ENCODE measurements at places on chromosomes 1 and 21.

DNA sequence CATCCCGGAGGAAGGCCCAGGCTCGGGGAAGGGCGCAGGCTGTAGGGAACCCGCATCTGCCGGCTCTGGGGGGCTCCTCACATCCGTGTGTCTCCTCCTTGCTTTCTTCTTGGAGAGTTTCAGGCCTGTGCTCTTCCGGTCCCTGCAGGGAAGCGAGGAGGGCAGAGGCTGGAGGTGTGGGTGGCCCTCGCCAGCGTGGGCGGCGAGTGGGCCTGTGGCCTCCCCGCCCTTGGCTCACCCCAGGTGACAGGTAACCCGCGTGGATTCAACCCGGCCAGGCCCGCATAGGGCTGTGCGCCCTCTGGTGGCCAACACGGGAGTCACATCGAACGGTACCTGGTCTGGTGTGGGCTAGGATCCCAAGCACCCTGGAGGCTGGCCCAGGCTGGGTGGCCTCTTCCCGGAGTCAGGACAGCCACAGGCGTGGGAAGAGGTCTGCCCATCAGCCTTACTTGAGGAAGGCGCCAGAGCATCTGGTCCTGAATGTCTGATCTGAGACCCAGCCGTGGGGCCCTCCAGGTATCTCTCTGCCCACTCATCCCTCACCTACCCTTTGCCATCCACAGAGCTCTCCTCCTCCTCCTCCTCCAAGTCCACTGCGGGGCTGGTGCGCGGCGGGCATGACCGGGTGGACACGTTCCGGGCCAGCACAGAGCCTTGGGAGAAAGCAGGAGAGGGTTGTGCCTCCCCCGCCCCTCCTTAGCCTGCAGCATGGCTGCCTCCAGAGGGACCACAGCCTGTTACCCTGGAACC is 9.6 kb upstream of the TNFRSF25 start:
- DNase-seq, result no peak

GRCh38 chr1:205774198-205775014 is 876 bp downstream of the RAB29 start:
- no peak for DNase-seq

- DNase-seq, result no peak
Observed at GRCh38 chr1:70143048-70143659, 62.2 kb downstream of the LRRC40 start.

- no peak for DNase-seq
Observed at GRCh38 chr1:152759453-152760173, 1.8 kb downstream of the KPRP start.

DNA sequence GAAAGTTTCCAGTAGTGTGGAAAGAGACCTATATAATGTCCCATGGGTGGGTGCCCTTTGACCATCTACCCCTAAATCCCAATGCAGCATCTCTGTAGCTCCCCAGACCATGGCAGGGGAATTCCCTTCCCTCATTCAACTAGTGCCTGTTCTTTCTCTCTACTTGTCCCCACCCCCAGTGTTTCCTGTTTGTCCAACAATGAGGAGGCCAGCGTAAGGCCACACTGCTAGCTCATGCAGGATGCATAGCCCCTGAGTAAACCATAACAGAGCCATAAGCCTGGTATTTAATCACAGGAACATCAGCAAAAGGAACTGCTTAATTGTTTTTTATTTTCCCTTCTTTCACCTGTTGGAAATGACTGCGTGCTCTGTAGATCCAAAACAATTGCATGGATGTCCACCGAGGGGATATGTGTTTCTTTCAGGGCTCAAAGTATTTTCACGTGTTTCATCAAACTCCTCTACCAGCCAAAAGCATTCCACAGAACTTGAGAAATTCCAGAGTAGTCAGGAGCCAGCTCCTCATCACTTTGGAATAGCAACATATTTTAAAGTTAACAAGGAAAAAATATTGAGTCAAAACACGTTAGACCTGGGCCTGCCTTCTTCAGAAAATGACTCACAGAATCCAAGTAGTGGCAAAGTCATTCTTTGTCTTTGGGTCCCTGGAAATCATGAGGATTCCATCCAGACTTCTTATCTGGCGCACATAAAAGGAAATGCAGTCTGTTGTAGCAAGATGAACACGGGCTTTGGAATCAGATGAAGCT is 162.5 kb upstream of the SGIP1 start:
- no peak for DNase-seq

DNA sequence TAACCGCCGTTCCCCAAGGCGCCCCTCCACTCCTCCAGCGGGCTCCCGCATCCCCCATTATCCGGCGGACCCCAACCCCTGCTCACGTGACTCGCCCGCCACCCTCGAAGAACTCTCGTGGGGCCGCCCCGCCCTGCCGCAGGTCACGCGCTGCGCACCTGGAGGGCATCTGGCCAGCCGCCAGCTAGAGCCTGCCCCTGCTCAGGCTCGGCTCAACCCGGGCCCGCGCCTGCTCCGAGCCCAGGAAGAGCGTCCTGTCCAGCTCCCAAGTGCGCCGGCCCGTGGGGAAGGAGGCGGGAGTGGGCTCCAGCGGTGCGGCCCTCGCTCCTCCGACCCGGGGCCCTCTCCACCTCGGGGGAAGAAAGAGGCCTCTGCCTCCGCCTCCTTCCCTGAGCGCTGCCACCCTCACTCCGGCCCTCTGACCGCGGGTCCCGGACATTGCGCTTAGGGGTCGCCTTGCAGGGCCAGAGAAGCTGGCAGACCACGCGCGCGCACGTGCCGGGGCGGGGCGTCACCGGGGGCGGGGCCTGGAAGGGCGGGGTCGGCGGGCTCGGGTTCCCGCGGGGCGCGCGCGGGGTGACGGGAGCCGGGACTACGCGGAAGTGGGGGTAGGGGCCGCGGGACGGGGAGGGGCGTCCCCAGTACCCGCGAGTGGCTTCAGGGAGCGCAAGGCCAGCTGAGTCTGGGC is 28.4 kb downstream of the HMGN2 start:
- DNase-seq, result peak; percentile 91

- peak; percentile 54 for DNase-seq
Observed at GRCh38 chr1:202164271-202165037, 4.1 kb upstream of the PTPN7 start.

DNA sequence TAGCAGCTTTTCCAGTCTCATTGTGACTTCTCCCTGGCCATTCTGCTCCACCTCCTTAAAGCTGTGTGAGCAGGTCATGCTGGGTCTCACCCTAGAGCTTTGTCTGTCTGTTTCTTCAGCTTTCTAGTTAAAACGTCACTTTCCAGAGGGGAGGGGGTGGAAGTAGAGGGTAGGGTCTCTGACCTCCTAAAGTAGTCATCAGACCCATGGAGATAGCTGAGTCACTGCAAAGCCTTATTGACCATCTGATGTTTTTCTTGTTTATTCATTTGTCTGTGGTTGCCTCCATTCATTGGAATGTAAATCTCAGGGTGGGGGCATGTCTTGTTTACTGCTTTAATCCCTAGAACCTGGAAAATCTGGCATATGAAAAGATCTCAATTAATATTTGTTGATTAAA is 52.7 kb downstream of the ELF3 start:
- no peak for DNase-seq

DNA sequence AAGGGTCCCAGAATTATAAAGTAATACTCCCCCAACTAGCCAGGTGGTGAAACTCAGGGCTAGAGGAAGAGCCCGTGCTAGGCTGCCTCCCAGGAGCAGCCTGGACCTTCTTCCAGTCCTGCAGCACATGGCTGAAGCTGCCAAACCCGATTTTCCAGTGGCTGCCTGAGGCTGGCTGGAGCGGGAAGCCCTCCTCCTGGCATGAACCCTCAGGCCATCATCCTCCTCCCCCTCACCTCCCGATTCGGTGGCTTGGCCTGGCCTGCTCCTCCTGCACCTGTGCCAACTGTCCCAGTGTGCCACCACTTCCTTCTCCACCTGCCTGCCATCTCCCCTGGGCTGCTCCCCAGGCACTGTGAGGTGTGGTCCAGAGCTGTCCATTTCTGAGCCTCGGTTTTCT is 3.0 kb upstream of the TSPAN1 start:
- no peak for DNase-seq

DNA sequence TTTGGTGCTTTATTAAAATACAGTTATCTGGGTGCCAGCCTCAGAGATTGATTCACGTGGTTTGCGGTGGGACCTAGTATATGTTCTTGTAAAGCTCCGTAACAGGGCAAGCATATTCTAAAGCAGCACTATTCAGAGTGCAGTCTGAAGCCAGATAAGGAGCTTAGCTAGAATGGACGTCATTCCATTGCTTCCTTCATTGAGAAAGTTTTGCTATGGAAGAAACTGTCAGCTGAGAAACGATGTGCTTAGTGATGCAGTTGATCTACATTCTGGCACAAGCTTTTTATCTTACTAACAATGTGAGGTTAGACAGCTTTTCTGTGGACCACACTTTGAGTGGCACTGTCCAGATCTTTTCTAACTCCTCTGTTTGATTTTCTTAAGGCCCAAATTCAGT is 26.2 kb downstream of the SLC44A3 start:
- DNase-seq, result no peak

- no peak for DNase-seq
Observed at GRCh38 chr1:217354895-217355294, 276.0 kb downstream of the GPATCH2 start.

- DNase-seq, result peak; percentile 24
Observed at GRCh38 chr1:54287176-54287650, 87.2 kb downstream of the MRPL37 start.

DNA sequence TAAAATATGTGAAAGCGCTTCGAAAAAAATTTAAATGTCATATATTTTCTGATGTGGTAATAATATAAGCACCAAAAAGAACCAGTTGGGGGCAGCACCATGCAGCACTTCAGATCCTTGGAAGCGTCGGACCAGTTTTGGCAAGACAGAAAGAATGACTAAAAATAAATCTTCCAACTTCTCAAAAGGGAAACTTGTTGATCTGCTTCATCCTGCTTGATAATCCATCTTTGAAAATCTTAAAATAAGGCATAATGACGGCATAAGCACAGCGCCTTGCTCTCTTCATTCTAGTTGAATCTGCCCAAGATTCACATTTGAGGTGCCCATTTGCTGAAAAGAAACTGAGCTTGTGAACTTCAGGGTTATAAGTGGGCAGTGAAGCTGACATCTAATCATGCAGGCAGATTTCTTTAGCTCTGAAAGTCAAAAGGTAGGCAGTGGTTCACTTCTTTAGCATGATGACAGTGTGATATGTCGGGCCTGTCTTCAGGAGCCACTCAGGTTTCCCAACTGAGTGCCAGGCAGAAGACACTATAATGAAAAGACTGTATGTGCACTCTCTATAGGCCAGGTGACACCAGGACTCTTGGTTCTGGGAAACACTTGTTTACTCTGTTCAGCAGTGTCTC is 19.8 kb upstream of the MUTYH start:
- DNase-seq, result no peak

GRCh38 chr1:7752512-7753417 is 18.3 kb upstream of the VAMP3 start:
- no peak for DNase-seq

DNA sequence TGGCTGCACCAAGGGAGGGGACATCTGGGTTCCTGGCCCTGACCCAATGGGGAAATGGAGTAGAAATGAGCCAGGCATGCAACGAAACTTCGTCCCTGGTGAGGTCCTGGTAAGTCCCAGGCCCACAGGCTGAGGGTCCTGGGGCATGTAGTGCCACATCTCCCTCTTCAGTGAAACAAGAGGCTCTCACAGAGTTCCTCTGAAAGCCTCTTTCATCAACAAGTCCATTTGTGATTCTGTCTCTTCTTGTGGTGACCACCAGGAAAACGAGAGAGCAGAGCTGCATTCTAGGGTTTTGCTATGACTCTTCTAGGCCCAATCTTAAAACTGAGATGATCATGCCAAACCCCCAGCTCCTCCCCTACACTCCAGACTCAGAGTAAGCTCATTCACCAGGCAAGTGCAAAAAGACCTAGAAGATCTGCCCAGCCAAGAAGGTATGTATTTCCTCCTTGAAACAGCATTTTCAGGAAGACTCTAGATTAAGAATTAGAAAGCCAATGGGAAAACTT is 24.3 kb upstream of the RNF220 start:
- no peak for DNase-seq

DNA sequence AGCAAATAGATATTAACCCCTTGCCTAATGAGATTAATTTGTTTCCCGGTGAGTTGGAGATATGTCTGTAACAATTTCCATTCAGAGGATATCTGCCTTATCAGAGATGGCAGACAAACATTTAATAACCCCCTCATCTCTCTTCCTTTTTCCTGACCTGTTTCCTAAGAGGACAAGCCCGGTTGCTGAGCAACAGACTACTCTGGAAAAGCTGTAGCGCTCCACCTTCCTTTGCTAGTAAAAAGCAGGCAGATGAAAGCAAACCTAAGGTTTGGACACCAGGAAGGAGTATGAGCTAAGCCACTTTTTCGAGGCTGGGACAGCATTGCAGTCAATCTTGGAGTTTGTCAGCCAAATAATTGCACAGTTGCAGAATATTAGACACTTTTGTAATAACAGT is 82.4 kb downstream of the RGS21 start:
- no peak for DNase-seq

GRCh38 chr21:37587203-37587602 is 220.6 kb downstream of the DYRK1A start:
- DNase-seq, result no peak

- DNase-seq, result no peak
Observed at GRCh38 chr21:25539606-25540005, 67.7 kb downstream of the MRPL39 start.

GRCh38 chr1:31502926-31503511 is 73.3 kb upstream of the TINAGL1 start:
- DNase-seq, result no peak

DNA sequence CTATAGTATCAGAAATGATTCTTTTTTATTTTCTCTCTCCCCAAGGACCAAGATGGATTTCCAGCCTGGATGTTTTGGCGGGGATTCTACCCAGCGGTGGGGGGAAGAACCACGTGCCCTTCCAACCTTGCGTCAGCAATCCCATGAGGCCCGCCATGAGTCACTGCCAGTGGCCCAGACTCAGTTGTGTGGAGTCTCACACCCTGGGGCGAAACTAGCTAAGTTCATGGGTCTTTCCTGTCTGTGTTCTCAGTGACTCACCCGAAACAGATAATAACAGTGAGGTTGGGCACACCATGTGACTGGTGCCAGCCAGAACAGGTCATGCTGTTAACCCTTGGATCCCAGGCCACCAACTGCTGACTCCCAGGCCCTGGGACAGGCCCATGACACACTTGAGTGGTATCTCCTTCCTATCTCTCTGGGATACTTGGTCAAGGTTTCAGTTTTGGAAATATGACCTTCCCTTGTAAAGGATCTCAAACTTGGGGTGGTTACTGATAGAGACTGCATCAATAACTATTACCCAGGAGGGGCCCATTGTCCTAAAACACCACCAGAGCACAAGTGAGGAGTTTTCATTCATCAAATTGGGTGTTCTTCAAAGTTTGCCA is 98.0 kb upstream of the DUSP10 start:
- peak; percentile 38 for DNase-seq
